KBM-7 (cell line): ENCODE measurements at places on chromosomes 3 and 15.

GRCh38 chr15:29309139-29309538 is 39.5 kb upstream of the NSMCE3 start:
- no peak for DNase-seq

- peak; percentile 45 for DNase-seq
Measured at GRCh38 chr3:14988988-14989394, 41.6 kb downstream of the NR2C2 start.

GRCh38 chr3:116392291-116392690 is 53.0 kb downstream of the LSAMP start:
- no peak for DNase-seq

- no peak for DNase-seq
Measured at GRCh38 chr3:118504906-118505305, 529.7 kb downstream of the IGSF11 start.

- no peak for DNase-seq
Measured at GRCh38 chr3:159174715-159175692, 373.1 kb downstream of the MFSD1 start.

DNA sequence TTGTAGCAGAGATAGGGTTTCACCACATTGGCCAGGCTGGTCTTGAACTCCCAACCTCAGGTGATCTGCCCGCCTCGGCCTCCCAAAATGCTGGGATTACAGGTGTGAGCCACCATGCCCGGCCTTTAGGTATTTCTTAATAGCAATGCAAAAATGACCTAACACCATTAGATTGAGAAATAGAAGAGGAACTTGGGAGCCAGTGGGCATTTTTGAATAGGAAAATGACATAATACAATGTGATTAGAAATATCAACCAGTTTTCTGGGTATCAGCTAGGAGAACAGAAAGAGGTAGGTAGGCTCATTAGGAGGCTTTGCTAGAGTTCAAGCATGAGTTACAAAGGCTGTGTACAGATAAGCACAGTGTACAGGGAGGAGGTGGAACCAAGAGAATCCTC is 101.8 kb upstream of the TBC1D5 start:
- no peak for DNase-seq

GRCh38 chr3:32994045-32994444 is 42.6 kb downstream of the CCR4 start:
- DNase-seq, result no peak
